Hindlimb muscle (tissue), 1 donor: ENCODE measurements at places on chromosomes 12 and 14. TPM values are rescaled to one million over a fixed set of nuclear protein-coding genes. Genes with fewer than 3 reads are reported as not detected.

DNA sequence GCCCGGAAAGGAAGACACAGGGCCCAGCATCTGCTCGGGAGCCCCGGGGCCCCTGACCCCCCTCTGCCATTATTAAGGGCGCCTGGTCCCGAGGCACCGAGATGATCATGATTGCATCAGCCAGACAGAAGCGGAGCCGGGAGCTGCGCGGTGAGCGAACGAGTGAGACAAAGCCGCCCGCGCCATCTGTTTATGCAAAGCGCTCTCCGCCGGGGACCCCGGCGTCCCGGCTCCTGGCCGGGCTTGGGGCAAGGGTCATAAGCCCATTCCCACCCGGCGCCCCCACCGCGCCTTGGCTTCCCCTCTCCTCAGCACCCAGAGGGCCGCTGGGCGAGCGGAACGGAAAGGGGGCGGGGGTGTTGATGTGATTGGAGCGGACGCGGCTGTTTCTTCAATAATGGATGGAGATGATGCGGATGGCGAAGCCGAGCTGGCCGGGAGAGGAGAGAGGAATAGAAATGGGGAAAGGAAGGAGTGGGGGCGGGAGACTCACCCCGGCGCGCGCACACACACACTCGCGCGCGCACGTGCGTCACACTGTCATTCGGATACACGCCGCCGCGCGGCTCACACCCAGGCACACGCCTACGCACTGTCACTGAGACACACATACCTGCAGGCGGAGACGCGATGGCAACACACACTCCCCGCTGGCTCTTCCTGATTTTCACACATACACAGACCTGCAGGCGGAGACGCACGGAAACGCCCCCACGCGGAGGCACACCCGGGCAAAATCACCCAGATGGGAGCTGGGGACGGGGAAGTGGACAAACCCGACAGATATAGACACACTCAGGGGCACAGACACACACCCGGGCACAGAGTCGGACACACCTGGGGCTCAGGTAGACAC lies 10.7 kb downstream of the STAC3 start:
- DNase-seq: peak; percentile 59

- DNase-seq: no peak
Observed at GRCh38 chr12:95002754-95003153, 743 bp downstream of the NDUFA12 start.

- DNase-seq: no peak
Observed at GRCh38 chr12:94952325-94952724, 51.2 kb downstream of the NDUFA12 start.

- no peak for DNase-seq
Observed at GRCh38 chr12:72236071-72236705, 36.0 kb upstream of the TRHDE start.

- DNase-seq: no peak
Observed at GRCh38 chr12:84085046-84085445, 827.6 kb downstream of the SLC6A15 start.

DNA sequence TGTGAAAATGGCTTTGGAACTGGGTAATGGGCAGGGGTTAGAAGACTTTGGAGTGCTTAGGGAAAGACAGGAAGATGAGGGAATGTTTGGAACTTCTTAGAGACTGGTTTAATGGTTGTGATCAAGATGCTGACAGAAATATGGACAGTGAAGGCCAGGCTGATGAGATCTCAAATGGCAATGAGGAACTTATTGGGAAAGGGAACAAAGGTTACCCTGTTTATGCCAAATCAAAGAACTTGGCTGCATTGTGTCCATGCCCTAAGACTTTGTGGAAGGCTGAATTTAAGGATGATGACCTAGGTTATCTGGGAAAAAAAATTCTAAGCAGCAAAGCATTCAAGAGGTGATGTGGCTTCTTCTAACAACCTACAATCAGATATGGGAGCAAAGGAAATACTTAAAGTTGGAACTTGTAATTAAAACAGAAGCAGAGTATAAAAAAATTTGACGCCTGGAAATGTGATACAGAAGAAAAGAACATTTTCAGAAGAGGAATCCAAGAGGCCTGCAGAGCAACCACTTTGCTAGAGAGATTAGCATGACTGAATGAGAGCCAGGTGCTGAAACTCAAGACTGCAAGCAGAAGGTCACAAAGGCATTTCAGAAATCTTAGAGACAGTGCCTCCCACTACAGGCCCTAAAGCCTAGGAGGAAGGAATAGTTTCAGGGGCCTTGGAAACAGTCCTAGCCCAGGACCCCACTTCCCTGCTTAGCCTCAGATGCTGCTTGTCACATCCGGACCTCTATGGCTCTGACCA lies 65.6 kb upstream of the FLRT2 start:
- DNase-seq: no peak

DNA sequence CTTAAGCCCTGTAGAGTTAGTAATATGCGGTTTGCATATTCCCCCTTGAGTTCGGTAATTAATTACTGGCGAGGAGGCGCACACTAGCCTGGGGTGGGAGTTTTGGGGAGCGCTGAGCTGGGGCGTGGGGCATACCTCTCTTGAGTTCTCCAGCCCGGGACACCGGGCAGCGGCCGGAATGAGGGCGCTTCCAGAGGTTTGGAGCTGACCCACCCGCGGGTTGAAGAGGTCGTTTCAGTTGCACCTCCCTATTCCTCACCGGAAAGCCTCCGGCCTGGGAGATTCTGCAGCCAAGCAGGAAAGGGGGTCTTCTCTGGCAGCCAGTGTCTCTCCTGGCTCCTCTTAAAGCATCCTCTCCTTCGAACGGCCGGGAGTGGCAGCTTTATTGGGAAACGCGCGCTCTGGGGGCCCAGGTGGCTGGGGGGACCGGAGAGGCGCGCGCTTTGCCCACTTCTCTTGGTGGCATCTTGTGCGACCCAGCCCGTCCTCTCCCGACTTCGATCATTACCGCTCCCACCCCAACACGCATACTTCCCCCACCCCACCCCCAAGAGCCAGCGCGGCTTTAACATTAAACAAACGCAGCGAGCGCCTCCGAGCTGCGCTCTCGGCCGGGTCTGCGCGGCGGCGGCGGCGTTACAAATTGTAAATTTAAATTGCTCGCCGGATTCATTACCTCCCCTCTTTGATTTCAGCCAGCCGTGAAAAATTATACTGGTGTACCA lies 3.9 kb upstream of the LHX5 start:
- DNase-seq: no peak

GRCh38 chr14:22113401-22113800 lies 439.8 kb upstream of the OR4E1 start:
- no peak for DNase-seq

- DNase-seq: no peak
Observed at GRCh38 chr14:90429754-90430153, 32.9 kb downstream of the CALM1 start.

GRCh38 chr12:12741660-12742059 lies 24.5 kb downstream of the CDKN1B start:
- DNase-seq: no peak

DNA sequence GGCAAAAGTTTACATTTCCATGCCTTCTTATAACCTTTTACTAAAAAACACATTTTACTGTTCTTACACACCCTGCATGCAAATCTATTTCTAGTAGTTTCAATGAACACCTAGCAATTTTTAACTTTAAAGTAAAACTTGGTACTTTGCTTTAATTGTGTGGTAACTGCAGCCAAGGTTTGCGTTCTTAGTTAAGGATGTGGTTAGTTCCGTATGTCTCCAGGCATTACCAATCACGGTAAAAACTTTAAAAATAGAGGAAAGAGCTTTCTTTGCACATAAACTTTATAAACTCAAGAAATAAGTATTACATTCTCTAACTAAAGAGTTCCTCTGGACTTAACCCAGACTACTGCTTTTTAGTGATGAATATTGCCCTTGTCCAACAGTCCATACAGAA lies 795.2 kb downstream of the SLC16A7 start:
- DNase-seq: no peak

- no peak for DNase-seq
Observed at GRCh38 chr14:89357655-89358297, 59.3 kb downstream of the FOXN3 start.

- DNase-seq: no peak
Observed at GRCh38 chr14:64200170-64200569, 94.0 kb downstream of the ESR2 start.

DNA sequence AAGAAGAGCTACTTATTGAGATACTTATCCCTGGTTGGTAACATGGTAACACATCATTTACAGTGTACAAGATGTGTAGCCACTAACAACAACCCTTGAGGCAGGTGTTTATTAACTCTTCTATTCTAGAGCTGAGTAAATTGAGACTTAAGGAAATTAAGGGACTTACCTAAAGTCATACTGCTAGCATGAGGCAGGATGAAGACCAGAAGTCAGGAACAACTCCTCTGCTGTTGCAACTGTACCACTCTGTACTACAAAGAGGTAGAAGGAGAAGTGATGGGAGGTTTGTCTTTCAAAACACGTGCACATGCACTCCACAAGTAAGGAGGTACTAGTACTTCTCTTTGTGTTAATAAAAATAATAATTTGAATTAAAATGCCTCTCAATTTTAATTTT lies 79.9 kb downstream of the LLPH start:
- DNase-seq: no peak

GRCh38 chr12:48486679-48487078 lies 4.4 kb downstream of the C12orf54 start:
- no peak for DNase-seq

The CHGA gene
- polyA plus RNA-seq: 0.23 TPM

The DLK1 gene
- polyA plus RNA-seq: 2,891 TPM

The ASB2 gene
- 31.7 TPM for polyA plus RNA-seq

The HCAR1 gene
- polyA plus RNA-seq: 0.32 TPM

The SERPINA9 gene
- polyA plus RNA-seq: not detected

The KIF26A gene
- polyA plus RNA-seq: 11.7 TPM
